ENCODE measurements at places on chromosomes 2 and 18.

DNA sequence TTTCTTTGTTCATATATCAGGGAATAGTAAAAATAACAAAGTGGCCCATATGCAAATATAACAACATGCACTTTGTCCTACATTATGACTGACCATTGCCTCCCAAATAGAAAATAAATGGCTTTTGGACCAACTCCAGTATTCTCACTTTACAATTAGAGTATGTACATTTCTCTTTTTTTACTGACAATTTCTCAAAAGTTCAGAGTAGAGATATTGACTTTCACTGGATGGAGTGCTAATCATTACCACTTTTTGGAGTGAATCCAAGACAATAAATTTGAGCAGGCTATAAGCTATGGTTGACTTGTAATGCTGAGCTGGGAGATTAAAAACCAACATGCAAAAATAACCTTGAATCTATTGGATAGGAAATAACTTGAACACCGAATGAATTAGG, 987.4 kb downstream of the SUCLG1 start:
- no peak for DNase-seq

- DNase-seq, result no peak
Observed at GRCh38 chr2:241891315-241891987, 21.9 kb downstream of the RTP5 start.

DNA sequence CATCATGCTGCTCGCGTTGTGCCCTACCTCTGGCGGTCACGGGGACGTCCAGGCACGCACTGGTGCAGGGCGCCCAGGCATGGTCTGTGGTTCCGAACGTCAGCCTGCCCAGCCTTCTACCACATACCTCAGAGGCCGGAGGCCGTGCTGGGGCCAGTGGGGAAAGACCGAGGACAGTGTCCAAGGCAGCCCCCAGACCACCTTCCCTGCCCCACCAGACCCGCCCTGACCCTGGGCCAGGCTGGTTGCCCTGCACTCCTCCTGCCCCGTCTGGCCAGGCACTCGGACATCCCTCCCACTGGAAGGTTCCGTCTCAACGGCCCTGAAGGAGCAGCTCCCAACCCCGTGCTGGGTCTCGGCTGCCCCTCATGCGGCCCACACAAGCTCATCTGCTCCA, 32.8 kb downstream of the SLC66A2 start:
- DNase-seq, result no peak

GRCh38 chr2:181234487-181234891, 222.7 kb upstream of the ITGA4 start:
- DNase-seq, result no peak

- DNase-seq, result no peak
Observed at GRCh38 chr2:30691948-30692828, 115.1 kb downstream of the CAPN13 start.

DNA sequence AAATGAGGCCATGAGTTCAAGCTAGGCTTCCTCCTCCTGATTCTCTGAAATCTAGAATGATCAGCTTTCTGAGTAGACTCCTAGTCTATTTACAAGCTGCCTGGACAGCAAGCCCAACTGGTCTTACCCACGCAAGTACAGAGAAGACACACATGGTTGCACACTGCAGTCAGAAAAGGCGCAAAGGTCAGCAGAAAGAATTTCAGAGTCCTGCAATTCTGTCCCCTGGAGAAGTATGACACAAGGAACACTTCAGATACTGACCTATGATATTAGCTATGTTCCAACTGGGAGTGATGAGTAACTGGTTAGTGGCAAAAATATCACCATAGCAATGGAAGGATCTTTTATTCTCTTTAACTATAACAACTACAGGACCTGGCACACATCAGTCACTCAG, 336.1 kb upstream of the PKDCC start:
- DNase-seq, result no peak

- no peak for DNase-seq
Observed at GRCh38 chr2:167992278-167992677, 255.1 kb downstream of the STK39 start.

GRCh38 chr18:6646801-6647200, 82.7 kb upstream of the ARHGAP28 start:
- DNase-seq, result no peak

- DNase-seq, result no peak
Observed at GRCh38 chr2:31134480-31134879, 3.8 kb downstream of the GALNT14 start.

DNA sequence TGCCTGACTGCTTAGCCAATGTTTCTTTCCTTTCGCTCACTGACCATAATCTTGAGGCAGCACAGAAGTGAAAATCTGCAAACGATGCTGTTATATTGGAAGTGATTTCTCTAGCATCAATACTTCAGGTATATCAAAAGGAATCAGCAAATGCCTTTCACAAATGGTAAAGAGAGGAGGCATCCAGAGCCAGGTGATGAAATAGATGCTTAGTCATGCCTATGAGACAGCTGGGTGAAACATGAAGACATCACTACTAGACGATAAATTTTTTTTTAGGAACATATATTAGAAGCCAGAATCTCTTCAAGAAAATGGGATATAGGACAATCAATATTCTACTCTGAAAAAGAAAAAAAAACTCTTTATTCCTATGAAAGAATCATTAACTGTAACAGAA, 249.2 kb upstream of the SLC39A10 start:
- no peak for DNase-seq

- no peak for DNase-seq
Observed at GRCh38 chr2:29110916-29111535, 4.2 kb upstream of the CLIP4 start.

GRCh38 chr2:173680574-173680973, 284.6 kb downstream of the SP3 start:
- DNase-seq, result no peak

DNA sequence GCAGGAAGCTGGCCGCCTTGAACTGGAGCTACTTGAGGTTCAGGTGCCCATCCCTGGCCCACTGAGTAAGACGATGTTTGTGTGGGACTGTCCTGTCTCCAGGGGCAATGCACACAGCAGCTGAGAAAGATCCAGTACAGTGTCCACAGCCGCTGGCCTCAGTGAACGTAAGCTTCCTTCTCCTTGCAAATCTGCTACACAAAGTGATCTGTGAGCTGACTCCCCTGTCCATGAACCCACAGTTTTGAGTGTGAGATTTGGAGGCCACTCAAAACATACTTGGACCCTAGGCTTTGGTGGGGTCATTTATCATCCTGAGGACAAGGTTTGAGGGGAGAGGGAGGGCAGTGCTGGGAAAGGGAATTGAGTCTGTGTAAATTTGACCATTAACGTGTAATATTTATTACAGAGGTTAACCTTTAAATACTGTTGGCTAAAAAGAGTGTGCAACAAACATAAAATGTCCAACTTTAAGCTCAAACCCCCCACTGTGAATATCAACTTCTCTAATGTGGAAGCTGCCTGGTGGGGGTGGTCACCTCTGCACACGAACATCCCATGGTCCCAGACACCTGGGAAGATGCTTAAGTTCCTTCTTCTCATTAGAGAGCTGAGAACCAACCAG, 4.9 kb upstream of the CYS1 start:
- no peak for DNase-seq

DNA sequence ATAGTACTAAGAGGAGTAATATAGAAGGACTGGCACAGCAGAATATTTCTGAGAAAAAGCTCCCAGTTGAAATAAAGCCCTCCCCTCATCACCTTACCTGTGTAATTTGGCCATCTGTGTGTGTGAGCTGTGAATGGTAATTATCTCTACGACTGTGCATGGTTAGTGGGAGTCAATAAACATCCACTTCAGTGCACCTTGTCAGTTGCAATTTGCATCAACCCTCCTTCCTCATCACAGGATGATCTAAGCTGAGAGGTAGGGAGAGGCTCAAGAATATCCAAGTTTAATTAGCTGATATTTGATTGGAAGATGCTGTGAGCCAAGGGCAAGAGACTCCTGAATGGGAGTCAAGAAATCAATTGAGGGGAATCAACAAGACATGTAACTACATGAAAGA, 694.9 kb upstream of the KLHL29 start:
- no peak for DNase-seq

DNA sequence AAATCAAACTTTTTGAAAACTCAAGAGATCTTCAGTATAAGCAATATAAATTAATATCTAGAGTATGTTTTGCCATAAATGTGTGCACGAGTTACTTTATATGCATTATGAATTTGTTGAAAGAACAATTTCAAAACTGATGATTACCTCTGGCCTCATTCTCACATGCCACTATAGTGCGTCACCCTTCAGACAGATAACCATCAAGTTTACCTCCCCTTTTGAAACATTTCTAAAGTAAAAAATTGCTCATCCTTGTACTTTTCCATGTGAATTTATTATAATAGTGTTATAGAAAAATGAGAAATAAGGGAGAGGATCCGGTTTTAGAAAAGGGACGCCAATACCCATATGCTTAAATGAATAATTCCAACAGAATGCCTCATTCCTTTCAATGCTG, 38.3 kb downstream of the ZEB2 start:
- no peak for DNase-seq

DNA sequence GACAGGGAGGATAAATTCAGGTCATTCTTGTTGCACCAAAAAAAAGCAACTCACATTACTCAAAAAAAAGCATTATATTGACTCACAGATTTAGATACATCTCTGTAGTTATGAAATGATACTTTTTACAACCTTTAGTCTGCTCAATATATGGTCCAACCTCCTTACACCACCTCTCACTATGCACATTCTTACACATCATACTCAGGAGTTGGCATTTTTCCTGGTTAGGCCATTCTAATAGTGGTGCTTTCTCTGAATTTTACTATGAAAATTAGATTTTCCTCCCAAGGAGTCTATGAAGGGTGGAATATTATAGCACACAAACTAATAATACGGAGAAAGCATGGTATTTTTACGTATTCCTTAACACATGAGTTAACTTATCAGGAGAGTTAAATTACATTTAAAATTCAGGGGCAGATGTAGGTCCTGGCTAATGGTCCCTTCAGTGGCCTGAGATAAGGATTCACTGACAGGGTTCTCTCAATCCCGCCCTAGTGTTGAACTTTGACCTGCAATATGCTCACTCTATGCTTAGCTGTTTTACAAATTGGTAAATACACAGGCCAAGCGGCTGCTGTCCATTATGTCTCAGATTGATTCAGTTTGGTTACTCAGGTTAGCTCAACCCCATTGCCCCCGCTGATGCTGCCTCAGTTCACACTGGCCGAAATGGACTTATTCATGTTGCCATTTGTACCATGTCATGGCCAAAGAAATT, 153.6 kb downstream of the NCKAP5 start:
- no peak for DNase-seq

GRCh38 chr2:88919087-88919738, 227.7 kb downstream of the RPIA start:
- DNase-seq, result no peak

- no peak for DNase-seq
Observed at GRCh38 chr2:220985561-220985960, 586.5 kb downstream of the EPHA4 start.

DNA sequence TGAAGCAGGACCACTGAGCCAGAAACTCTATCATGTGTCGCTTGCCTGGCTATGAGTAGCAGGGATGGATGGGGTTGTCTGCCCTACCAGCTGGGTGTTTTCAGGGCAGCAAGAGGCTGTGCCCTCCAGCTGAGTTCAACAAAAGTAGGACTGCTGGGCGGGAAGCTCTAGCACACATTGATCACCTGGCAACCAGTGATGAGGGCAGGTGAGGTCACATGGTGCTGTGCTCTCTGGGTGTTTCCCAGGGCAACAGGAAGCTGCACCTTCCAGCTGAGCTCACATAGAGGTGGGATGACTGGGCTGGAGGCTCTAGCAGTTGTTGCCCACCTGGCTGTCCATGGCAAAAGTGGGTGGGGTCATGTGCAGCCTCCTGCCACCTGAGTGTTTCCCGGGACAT, 487.3 kb upstream of the VWC2L start:
- DNase-seq, result no peak

GRCh38 chr18:23529604-23530003, 26.3 kb downstream of the RMC1 start:
- no peak for DNase-seq

- no peak for DNase-seq
Observed at GRCh38 chr18:30234755-30235154, 807.8 kb downstream of the DSC3 start.

DNA sequence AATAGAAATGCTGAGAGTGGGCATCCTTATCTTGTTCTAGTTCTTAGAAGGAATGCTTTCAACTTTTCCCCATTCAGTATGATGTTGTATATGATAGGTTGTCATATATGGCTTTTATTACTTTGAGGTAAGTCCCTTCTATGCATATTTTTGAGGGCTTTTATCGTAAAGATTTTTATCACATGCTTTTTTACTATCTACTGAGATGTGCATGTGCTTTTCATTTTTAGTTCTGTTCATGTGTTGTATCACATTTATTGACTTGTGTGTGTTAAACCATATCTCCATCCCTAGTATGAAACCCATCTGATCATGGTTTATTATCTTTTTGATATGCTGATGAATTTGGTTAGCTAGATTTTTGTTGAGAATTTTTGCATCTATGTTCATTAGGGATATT, 1008.8 kb downstream of the CNTNAP5 start:
- no peak for DNase-seq

GRCh38 chr2:174577967-174578589, 19.5 kb downstream of the WIPF1 start:
- no peak for DNase-seq

- no peak for DNase-seq
Observed at GRCh38 chr2:177165061-177165583, 47.5 kb upstream of the HNRNPA3 start.

- DNase-seq, result no peak
Observed at GRCh38 chr2:237581751-237582746, 8.5 kb downstream of the RAB17 start.

DNA sequence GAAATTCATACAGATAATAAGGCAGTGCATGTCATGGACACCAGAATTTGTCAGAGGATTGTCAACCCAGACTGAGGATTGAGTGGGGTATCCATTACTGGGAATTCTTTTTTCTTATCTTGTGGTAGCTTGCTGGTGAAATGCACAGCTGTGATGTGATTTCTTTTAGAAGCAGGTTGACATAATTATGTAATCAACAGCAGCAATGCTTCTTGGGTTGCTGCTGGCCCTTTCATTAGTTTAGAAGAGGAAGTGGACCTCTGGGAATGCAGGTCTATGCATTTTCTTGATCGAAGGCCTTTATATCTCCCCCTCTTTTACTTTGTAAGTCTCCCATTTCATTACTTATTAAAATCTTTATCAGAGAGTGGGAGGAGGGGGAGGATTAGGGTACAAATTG, 319.9 kb downstream of the AGPS start:
- DNase-seq, result no peak

DNA sequence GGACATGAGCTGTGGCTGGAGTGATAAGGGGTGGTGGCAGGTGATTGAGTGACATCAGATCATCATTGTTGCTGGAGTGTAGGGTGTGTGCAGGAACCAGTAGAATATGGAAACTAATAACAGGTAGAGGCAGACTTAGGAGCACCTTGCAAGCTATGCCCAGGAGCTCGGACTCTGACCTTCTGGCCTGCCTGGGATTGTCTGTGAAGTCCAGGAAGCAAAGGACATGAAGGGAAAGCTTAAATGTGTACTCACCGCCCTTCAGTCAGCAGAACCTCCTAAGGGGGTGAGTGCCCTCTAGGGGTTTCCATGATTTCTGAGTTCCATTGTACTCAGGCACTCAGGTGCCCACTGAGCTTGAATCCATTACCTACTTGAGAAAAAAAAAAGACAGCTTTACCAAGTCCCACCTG, 104.2 kb downstream of the CRIM1 start:
- no peak for DNase-seq

All from activated T-helper 1 cell treated with Interleukin-2 at 50 U/mL for 16 hours (primary cell).